ENCODE measurements at places on chromosomes 1 and 21.

GRCh38 chr21:36803051-36803645 is 104.2 kb downstream of the SIM2 start:
- no peak for DNase-seq

DNA sequence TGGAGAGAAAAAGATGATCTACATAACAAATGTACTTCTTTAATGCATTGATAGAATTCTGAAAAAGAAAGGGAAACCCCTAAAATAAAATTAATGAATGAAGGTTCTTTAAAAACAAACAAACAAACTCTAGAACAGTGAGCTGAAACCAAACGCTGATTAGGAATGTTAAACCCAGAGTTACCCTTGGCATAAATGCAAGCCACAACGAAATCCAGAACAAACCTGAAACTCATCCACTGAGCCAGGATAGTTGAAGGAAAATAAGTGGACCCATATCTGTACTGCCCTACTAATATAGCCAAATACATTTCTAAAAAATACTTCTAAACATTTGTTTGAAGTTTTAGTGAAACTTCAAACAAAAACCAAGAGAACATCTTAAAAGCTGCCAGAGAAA is 505.3 kb downstream of the TTLL7 start:
- no peak for DNase-seq

- DNase-seq: no peak
Observed at GRCh38 chr1:217527151-217527550, 103.7 kb downstream of the GPATCH2 start.

DNA sequence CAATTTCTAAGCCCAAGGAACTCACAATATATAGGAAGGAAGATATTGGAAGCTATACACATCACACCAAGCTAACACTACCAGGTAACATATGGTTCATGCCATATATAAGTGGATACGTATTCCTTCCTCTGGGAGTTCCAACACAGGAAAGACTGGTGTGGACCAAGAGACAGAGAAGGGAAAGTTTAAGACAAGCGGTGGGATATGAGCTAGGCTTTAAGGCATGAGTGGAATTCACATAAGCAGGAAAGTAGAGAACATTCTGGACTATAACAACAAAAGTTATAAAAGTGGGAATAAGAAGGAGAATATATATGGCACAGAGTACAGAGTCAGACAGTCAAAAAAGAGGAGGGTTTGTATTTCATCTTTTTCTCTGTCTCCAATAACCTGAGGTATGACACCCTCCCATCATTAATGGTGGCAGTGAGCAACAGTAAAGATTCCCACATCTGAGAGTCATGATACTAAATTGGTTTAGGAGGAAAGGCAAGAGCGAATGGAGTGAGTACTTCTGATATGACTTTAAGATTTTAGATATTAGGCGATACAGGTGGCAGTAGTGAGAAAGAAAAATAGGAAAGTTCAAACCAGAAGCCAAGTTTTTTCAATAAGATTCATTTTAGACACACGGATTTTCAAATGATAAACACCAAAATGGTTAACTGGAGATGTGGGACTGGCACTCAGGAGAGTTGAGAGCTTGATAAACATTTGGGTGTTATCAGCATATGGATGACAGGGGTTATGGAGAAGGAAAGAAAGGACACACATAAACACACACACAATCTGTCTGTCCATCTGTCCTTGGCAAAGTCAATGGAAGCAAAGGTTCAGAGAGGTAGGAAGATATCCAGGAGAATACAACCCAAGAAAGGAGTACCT is 87.4 kb upstream of the TTC39A start:
- DNase-seq: no peak

DNA sequence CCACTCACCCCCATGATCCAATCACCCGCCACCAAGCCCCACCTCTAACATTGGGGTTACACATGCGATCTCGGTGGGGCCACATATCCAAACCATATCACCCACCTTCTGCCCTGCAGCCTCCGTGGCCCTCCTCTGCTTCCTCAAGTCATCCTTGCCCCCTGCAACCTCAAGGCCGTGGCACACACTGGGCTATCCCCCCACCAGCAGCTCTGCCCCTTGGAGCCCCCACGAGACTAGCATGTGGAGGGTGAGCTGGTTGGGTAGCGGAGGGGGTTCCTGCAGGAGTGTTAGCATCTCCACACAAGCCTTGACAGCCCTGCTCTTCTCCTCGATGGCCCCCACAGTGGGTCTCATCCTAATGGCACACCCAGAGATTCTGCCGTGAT is 100.8 kb downstream of the TOMM20 start:
- DNase-seq: no peak

DNA sequence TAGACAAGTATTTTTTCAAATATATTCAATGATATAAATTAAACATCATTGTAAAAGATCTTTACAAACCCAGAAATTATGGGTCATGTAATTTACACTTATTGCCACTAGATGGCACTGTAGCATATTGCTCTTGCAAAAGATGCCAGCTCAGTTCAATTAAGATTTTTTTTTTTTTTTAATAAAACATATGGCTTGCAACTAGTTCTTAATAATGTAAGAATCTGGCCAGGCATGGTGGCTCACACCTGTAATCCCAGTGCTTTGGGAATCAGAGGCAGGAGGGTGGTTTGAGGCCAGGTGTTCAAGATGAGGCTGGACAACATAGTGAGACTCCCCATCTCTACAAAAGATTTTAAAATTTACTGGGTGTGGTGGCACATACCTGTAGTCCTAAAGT is 49.4 kb upstream of the DESI2 start:
- DNase-seq: peak; percentile 12

DNA sequence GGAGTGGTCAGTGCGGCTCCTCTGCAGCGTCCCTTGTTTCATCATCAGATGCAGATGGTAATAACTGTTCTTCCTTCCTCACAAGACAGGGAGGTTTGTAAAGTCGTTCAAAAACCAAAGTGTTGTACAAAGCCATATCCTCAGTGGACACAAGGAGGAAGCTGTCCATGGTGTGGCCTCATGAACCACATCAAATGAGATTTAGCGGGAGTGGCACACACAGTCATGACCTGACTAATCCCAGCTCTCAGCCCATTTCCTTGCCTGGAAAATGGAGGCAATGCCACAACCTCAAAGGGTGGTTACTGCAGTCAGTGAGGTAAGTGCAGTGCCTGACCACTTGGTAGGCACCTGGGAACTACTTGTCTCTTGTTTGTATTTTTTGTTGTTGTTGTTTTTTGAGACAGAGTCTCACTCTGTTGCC is 13.4 kb downstream of the ENTREP3 start:
- no peak for DNase-seq

GRCh38 chr1:242718967-242719366 is 194.5 kb upstream of the PLD5 start:
- no peak for DNase-seq

DNA sequence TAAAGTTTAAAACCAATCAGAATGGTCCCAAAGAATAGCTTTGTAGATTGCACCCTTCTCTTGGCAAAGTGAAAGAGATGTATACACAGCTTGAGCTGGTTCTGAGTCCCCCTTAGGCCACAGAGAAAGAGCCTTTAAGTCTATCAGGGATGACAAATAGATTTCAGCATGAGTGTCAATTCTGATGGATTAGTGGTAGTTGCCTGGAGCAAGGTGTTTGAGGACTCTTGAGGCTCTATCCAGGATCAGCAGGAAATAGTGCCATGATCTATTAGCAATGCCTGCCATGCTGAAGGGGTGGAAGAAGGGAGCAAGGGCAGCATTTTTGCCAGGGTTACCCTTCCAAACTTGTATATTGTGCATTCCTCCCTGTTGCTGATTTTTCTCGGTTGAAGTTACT is 116.6 kb downstream of the ATG4C start:
- no peak for DNase-seq

Measured in NCI-H1092 (cell line).